ENCODE measurements at places on chromosomes 1 and 21.

DNA sequence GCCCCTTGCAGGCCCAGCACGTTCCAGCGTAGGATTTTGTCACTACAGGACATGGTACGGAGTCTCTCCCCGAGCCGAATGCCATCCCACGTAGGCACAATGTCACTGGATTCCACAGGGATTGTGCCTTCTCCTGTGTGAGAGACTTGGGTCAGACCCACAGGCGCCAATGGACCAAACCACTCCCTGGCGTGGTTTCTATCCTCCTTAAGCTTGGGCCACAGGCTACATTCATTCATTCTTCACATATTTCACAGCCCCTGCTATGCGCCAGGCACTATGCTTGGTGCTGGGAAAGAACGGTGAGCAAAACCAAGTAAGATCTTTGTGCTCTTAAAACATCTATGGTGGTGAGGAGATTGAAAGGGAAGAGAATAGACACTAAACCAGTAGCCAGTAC lies 18.7 kb downstream of the CHRNB2 start:
- no peak for DNase-seq

DNA sequence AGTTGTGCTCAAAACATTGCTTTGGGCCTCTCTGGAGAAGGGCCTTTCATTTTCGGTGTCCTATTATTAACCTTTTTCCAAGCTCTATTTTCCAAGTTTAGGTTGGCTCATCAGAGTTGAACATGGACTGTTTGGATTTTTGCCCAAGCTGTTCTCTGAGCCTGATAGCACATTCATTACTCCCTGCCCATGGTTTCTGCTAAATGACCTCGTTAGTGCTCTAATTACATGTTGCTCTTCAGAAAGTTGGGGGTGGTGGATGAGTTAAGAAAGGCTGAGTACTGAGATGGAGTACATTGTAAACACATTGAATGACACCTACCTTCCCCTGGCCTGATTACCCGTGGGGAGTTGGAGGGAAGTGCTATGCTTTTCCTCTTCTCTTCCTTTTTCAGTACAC lies 38.9 kb downstream of the LMO4 start:
- no peak for DNase-seq

- peak; percentile 14 for DNase-seq
These were observed 15.8 kb upstream of the TAS1R2 start for GRCh38 chr1:18875107-18875795.

GRCh38 chr21:33976082-33977016 lies 60.7 kb upstream of the ATP5PO start:
- no peak for DNase-seq

DNA sequence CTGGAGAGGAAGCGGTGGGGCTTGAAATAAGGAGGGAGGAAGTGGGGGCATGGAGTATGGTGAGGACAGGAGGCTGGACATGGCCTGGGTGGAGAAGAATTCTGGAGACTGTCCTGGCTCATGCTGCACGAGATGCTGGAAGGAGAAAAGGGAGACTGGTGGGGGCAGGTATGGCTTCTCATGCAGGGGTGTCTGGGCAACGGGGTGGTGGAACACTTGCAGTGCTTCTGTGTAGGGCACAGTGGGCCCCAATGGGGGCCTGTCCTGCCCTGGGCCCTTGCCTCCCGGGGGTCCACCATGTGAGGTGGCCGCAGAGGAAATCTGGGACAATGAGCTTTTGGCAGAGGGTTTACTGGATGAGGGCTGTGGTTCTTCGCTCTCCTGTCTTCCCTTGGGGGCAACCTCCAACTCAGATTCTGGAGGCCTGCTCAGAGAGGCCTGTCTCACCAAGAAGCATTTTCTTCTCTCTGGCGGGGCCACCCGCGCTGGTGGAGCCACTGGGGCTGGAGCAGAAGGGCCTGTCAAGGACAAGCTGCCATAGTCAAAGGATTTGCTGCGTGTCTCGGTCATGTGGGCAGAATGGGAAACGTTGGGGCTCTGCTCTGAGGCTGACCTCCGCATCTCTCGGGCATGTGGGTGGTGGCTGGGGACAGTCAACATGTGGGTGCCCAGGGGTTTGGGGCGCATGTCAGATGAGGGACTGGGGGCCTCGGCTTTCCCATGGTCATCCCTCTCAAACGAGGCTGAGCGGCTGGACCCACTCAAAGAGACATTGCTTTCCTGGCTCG lies 96.9 kb upstream of the EDN2 start:
- no peak for DNase-seq

GRCh38 chr1:62746086-62746808 lies 37.7 kb upstream of the ATG4C start:
- DNase-seq, result peak; percentile 30

- DNase-seq, result no peak
These were observed 19.5 kb downstream of the PADI1 start for GRCh38 chr1:17224434-17224833.

DNA sequence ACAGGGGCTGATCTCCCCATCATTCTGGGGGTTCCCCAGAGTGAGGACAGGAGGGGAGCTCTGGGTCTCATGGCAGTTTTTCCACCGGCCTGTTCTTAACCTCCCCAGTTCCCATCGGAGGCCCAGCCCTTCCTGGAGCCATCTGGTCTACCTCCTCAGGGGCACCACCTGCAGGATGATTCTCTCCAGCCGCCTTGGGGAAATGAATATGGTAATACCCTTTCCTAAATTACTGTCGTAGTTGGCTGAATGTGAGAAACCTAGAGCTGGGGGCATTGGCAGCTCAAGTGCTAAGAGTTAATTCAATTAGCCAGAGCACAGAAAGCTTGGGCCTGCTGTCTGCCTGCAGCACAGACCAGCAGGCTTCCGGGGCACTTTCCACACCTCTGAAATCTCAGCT lies 64.9 kb downstream of the TAS1R2 start:
- DNase-seq, result no peak

- no peak for DNase-seq
These were observed 17.4 kb upstream of the PLEKHA6 start for GRCh38 chr1:204376919-204377799.

GRCh38 chr1:91803847-91804545 lies 82.0 kb downstream of the TGFBR3 start:
- no peak for DNase-seq

GRCh38 chr1:84708031-84708430 lies 17.8 kb upstream of the SSX2IP start:
- DNase-seq, result no peak

DNA sequence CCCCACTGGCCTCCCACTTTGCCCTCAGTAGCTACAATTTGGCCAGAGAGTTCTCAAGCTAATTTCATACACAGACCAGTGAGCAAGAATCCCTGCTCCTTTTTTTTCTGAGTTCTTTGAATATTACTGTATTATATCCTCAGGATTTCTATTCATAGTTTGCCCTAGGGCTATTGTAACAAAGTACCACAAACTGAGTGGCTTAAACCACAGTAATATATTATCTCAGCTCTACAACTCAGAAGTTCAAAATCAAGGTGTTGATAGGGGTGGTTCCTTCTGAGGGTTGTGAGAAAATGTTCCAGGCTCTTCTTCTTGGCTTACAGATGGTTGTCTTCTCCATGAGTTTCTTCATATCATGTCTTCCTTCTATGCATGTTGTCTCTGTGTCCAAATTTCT lies 289.4 kb upstream of the ESRRG start:
- DNase-seq, result no peak

- DNase-seq, result no peak
These were observed 118.8 kb upstream of the PBX1 start for GRCh38 chr1:164440232-164440631.

DNA sequence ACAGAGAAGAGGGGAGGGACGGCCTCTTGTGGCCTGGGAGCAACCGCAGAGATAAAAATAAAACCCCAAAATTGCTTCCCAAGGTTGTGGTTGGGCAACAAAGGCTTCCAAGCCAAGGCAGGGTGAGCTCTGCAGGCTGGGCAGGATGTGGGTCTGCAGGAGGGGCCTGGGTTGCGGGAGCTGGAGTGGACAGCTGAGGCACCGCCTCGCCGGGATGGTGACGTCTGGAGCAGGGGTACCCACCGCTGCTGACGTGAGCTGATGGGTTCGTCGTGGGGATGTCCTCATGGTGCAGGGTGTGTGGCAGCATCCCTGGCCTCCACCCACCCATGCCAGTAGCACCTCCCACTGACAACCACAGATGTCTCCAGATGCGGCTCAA lies 3.7 kb downstream of the AURKAIP1 start:
- DNase-seq, result no peak

DNA sequence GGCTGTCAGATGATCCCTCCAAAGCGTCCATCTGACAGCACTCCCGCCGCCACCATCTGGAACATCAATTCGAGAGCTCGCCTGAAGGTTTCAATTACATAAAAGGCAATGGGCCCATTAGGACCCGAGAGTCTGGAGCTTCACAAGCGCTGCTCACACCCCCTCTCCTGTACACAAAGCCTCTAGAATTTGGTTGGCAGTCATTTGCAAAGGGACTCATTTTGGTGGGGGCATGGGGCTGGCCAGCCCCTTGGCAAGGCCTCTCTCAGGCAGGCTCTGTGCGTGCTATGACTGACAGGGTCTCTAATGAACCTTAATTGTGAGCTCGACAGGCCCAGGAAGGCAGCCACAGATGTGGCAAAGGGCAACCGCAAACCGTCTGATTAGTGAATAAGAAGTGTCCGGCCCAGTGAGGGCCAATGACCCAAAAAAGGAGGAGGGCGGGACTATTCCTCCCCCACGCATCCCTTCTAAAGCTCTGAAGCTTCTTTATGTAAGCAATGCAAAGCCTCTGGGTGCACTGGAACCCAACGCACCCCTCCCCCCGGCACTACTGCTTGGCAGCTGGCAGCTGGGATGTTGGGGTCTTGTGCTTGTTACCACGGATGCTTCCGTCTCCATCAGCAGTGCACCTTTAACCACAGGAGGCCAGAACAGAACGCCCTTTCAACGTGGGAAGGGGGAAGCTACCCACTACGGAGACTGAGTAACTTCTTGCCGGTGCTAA lies 79.4 kb downstream of the CAPZB start:
- peak; percentile 36 for DNase-seq

DNA sequence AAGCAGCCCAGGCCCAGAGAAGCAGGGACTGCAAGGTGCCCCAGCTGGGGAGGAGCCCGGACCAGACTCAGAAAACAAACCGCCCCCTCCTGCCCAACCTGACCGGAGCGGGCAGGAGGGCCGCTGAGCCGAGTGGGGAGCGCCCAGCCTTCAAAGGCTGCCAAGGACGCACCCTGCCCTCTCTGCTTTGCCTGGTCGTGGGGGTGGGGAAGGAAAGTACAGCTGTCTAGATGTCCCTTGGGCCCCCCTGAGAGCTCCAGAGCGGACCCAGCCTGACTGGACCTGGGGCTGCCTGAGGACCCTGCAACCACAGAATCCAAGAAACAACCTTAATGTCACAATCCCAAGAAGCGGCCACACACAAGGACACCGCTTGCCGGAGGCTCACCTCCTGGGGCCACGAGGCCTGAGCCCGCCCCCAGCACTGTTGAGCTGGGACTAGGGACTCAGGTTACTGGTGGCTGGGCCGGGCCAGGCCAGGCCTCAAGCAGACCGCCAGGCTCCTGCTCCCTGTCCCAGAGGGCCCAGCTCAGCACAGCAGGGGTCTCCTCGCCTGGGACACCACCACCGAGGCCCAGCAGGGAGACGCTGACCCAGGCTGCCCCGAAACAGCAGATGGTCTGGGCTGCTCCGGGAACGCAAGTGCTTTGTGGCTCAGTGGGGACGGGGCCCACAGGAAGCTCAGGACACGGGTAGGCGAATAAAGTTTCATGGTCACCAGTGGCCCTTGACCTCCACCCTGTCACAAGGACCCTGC lies 1.4 kb downstream of the DVL1 start:
- DNase-seq, result no peak

GRCh38 chr1:147283011-147283410 lies 40.5 kb downstream of the CHD1L start:
- no peak for DNase-seq

GRCh38 chr1:109613361-109614147 lies 5.9 kb downstream of the GNAT2 start:
- DNase-seq, result no peak

DNA sequence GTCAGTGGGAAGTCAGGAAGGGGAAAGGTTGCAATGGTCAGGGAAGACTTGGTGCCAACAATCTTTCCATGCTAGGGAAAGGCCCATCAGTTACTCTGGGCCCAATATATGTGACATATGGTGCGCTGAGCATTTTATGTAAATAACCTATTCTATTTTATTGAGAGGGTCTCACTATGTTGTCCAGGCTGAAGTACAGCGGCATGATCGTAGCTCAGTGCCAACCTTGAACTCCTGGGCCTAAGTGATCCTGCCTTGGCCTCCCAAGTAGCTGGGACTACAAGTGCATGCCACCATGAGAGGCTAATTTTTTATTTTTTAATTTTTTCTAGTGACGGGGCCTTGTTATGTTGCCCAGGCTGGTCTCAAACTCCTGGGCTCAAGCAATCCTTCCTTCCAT lies 6.8 kb downstream of the UQCRH start:
- no peak for DNase-seq

GRCh38 chr1:79110749-79111148 lies 104.2 kb upstream of the ADGRL4 start:
- no peak for DNase-seq

GRCh38 chr1:201511396-201511940 lies 4.5 kb upstream of the CSRP1 start:
- no peak for DNase-seq

GRCh38 chr1:172381946-172382345 lies 38.5 kb upstream of the C1orf105 start:
- DNase-seq, result no peak

DNA sequence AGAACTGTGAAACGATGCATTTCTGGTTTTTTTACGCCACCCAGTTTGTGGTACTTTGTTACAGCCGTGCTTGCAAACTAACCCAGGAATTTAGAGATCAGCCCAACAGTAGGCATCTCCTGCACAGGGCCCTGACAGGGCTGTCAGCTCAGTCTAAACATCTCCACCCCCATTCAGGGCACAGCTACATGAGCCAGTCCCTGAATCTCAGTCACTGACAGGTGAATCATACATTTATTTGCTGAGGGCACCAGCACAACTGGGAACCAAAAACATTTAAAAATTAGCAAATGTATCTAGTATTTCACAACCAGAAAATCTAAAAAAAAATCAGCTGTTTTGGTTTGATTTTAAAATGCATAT lies 30.7 kb downstream of the PRDX6 start:
- no peak for DNase-seq

DNA sequence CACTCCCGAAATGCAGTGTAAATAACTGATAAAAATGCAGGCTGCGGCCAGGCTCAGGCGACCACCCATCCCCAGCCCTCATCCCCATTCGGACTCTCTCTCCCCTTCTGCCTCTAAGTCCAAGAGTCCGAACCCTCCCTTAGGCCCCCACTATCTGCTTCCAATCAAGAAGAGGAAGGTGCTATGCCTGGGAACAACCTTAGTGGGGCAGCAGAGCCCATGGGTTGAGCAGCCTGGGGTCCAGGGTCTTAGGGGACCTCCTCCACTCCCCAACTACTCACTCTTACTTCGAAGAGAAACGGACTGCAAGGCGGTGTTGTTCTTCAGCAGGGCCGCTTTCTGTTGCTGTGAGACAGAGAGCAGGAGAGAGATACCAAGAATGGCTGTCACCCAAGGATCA lies 12.2 kb downstream of the ARHGEF2 start:
- DNase-seq, result no peak

GRCh38 chr1:7623842-7624241 lies 147.3 kb upstream of the VAMP3 start:
- no peak for DNase-seq

GRCh38 chr1:174036204-174036603 lies 14.0 kb upstream of the RC3H1 start:
- no peak for DNase-seq

GRCh38 chr1:89546082-89546889 lies 21.7 kb downstream of the LRRC8B start:
- DNase-seq, result no peak
